Endodermal cell (in vitro differentiated cells): ENCODE measurements at places on chromosomes 6 and 20.

GRCh38 chr20:62838128-62838891 is 21.5 kb downstream of the COL9A3 start:
- no peaks in the 10 kb centered on the region for H3K27me3 ChIP-seq
- no peak for DNase-seq
- peaks cover 36% of the 10 kb centered on the region for H3K36me3 ChIP-seq
- no peak overlapping the region for H3K27ac ChIP-seq
- no peaks in the 10 kb centered on the region for H3K4me1 ChIP-seq

- H3K4me3 ChIP-seq: no peak overlapping the region
- peaks cover 19% of the 10 kb centered on the region for H3K4me1 ChIP-seq
- H3K27me3 ChIP-seq: no peaks in the 10 kb centered on the region
- peaks cover 21% of the 10 kb centered on the region for H3K36me3 ChIP-seq
Measured at GRCh38 chr6:35080016-35080680, 61.0 kb downstream of the TCP11 start.

DNA sequence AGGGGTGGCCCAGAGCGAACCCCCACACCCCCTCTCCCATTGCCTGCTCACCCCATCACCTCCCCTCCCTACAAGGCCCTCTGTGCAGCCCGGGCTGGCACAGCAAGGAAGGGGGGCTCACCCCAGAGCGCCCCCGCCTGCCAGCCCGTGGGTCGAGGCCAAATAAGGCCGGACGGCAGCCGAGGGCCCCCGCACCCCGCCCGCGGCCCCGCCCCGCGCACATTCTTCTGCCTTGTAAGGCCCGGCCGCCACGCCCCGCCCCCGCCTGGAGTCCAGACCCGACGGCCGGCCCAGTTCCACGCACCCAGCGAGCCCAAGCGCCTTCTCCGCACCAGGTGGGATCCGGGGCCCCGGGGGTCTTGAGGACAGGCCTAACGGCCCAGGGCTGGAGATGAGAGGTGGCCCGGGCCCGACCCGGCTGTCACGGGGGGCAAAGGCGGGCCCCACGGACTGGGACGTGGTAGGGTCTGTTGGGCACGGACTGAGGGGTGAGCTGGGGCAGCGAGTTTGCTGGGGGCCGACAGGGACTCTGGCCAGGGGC is at the start of gene MYL9:
Gene MYL9 (plus strand): TSS at position 293 of the 541 bp plus-strand sequence. CDS start 3,366 bp downstream, outside the sequence.
- DNase-seq: peak; percentile 88
- H3K4me3 ChIP-seq: peak within 1 kb of the TSS; percentile 89
- peak within 1 kb of the TSS; percentile 66 for H3K27ac ChIP-seq
- no peaks in the 10 kb centered on the region for H3K27me3 ChIP-seq

GRCh38 chr6:148529010-148529409 is 186.4 kb downstream of the SASH1 start:
- peaks cover 3% of the 10 kb centered on the region for H3K4me1 ChIP-seq
- no peak for DNase-seq
- H3K4me3 ChIP-seq: no peak overlapping the region
- peaks cover 31% of the 10 kb centered on the region for H3K36me3 ChIP-seq
- no peaks in the 10 kb centered on the region for H3K27me3 ChIP-seq

DNA sequence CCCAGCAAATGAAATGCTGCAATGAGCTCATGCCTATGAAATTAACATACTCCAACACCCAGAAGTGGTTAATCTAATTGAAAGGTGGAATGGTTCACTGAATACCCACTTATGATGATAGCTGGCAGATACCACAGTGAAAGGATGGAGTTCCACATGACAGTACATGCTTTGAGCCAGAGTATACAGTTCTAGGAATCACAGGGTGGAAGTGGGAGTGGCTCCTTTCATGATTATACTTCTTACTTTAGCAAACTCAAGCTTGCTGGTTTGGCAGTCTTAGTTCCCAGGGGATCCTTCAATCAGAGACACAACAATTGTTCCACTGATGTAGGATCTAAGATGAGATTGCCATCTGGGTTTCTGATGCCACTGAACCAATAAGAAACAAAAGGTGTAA is 21.5 kb downstream of the CD164 start:
- DNase-seq: no peak
- H3K27ac ChIP-seq: no peak overlapping the region
- H3K4me3 ChIP-seq: no peak overlapping the region
- peaks cover 67% of the 10 kb centered on the region for H3K36me3 ChIP-seq
- no peaks in the 10 kb centered on the region for H3K27me3 ChIP-seq
- no peaks in the 10 kb centered on the region for H3K4me1 ChIP-seq

- H3K36me3 ChIP-seq: peaks cover 23% of the 10 kb centered on the region
- H3K27me3 ChIP-seq: no peaks in the 10 kb centered on the region
- H3K4me1 ChIP-seq: no peaks in the 10 kb centered on the region
- no peak for DNase-seq
- H3K27ac ChIP-seq: no peak overlapping the region
Measured at GRCh38 chr6:147285087-147285855, 81.1 kb downstream of the STXBP5 start.

- no peaks in the 10 kb centered on the region for H3K36me3 ChIP-seq
- no peak overlapping the region for H3K27ac ChIP-seq
- no peak overlapping the region for H3K4me3 ChIP-seq
- DNase-seq: no peak
- H3K27me3 ChIP-seq: no peaks in the 10 kb centered on the region
Measured at GRCh38 chr6:36301085-36301658, 31.3 kb downstream of the PNPLA1 start.

DNA sequence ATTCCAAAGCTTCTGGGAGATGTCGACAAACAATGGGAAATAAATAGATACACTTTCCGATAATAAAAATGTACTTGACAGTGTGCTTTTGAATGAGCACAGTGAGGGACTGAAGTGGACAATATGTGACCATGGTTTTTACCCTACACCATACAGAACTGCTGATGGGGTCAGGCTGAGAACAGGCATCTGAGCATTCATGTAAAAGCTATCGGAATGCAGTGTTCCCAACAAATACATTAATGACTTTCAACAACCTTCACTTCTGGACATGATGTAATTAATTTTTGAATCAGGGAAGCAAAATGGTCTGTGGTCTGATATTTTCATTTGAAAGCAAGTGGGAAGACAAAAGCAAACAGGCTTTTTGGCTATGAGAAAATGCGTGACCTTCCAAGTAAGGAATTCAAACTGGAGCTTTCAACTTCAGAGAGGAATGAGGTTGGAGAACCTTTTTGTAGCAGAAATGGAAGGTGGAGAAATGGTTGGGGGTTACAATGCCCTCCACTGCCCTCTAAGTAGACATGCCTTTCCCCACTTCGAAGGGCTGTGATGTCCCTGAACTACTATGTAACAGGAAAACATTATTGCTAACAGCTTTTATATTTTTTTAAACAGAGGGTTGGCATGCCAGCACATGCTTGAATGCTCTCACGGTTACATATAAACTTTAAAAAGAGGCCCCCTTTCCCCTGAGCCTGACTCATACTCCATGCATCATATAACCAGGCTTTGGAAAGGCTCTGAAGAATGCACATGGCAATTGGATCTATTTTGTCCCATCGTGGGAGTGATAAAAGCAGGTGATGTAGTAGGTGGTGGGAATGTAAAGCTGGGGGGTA is 203.5 kb upstream of the CITED2 start:
- no peaks in the 10 kb centered on the region for H3K4me1 ChIP-seq
- peak overlapping the region; percentile 73 for H3K27ac ChIP-seq
- no peak for DNase-seq
- no peak overlapping the region for H3K4me3 ChIP-seq
- no peaks in the 10 kb centered on the region for H3K36me3 ChIP-seq
- H3K27me3 ChIP-seq: no peaks in the 10 kb centered on the region

DNA sequence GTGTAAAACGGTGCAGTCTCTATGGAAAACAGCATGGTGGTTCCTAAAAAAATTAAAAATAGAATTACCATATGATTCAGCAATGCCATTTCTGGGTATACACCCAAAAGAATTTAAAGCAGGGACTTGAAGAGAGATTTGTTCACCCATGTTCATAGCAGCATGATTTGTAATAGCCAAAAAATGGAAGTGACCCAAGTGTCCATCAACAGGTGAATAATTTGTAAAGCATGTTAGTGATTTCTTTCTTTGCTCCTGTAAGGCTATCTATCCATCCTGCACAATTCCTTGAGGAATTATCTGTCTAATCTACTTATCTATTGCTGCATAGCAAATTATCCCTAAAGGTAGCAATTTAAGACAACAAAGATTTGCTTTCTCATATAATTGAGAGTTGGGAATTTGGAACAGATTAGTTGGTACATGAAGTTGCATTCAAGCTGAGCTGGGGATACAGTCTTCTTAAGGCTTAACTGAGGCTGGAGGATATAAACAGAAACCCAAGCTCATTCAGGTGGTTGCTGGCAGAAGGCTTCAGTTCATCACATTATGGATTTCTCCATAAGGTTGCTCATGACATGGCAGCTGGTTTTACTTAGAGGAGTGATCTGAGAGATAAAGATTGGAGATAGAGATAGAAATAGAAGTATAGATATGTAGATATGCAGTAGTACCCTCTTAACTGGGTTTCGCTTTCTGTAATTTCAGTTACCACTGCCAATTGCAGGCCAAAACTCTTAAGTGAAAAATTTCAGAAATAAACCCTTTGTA is 62.0 kb downstream of the IL22RA2 start:
- no peak overlapping the region for H3K27ac ChIP-seq
- no peak for DNase-seq
- no peaks in the 10 kb centered on the region for H3K4me1 ChIP-seq
- H3K4me3 ChIP-seq: no peak overlapping the region

DNA sequence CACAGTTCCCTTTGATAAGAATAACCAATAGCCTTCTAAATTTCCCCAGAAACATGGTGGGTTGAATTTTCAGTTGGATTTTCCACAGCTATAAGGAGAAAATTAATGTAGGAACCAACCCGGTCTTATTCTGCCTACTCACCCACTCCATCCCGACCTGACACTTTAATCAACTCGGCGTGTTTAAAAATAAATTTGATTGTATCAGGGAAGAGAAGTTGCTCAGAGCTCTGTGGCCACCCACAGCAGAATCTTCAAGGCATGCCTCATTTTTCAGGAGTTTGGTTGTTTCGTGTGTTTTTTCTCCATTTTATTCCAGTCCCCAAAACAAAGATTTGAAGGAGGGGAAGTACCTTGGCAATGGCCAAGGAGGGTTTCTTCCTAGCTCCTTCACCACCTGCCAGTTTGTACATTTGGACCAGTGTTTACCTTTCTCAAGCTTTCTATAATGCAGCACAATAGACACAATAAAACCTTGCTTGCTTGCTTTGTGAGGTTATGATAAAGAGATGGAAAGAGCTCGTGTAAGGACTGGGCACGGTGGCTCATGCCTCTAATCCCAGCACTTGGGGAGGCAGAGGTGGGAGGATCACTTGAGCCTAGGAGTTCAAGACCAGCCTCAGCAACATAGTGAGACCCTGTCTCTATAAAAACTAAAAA is 297.2 kb upstream of the JARID2 start:
- H3K4me3 ChIP-seq: no peak overlapping the region
- H3K27me3 ChIP-seq: no peaks in the 10 kb centered on the region
- peaks cover 16% of the 10 kb centered on the region for H3K4me1 ChIP-seq
- no peak overlapping the region for H3K27ac ChIP-seq
- DNase-seq: no peak
- no peaks in the 10 kb centered on the region for H3K36me3 ChIP-seq

GRCh38 chr20:12949429-12949980 is 59.3 kb upstream of the SPTLC3 start:
- no peak for DNase-seq
- H3K27me3 ChIP-seq: no peaks in the 10 kb centered on the region
- H3K4me1 ChIP-seq: no peaks in the 10 kb centered on the region
- H3K36me3 ChIP-seq: no peaks in the 10 kb centered on the region
- no peak overlapping the region for H3K27ac ChIP-seq

- H3K27ac ChIP-seq: no peak overlapping the region
- DNase-seq: no peak
- H3K27me3 ChIP-seq: no peaks in the 10 kb centered on the region
- no peak overlapping the region for H3K4me3 ChIP-seq
Measured at GRCh38 chr20:15475483-15475882, 1097.8 kb downstream of the KIF16B start.

- H3K4me3 ChIP-seq: no peak overlapping the region
- peaks cover 100% of the 10 kb centered on the region for H3K27me3 ChIP-seq
- no peaks in the 10 kb centered on the region for H3K36me3 ChIP-seq
- no peak overlapping the region for H3K27ac ChIP-seq
Measured at GRCh38 chr6:50837589-50838445, 19.1 kb downstream of the TFAP2B start.
